Inflammatory macrophage treated with lipopolysaccharide for 4 hours (primary cell): ENCODE measurements at places on chromosomes 5 and 9.

- no peak for DNase-seq
Measured at GRCh38 chr5:162288647-162289296, 221.2 kb downstream of the GABRG2 start.

GRCh38 chr9:138038244-138038671 is 160.7 kb downstream of the CACNA1B start:
- DNase-seq: no peak

GRCh38 chr5:76943006-76943405 is 9.8 kb upstream of the CRHBP start:
- DNase-seq: no peak

GRCh38 chr9:120386390-120387131 is 193.4 kb downstream of the CDK5RAP2 start:
- DNase-seq: no peak

GRCh38 chr9:76136986-76137385 is 246.5 kb downstream of the PCSK5 start:
- DNase-seq: peak; percentile 15

GRCh38 chr9:13963005-13963653 is 350.8 kb downstream of the NFIB start:
- no peak for DNase-seq

GRCh38 chr5:2168601-2169429 is 286.1 kb upstream of the IRX4 start:
- no peak for DNase-seq

DNA sequence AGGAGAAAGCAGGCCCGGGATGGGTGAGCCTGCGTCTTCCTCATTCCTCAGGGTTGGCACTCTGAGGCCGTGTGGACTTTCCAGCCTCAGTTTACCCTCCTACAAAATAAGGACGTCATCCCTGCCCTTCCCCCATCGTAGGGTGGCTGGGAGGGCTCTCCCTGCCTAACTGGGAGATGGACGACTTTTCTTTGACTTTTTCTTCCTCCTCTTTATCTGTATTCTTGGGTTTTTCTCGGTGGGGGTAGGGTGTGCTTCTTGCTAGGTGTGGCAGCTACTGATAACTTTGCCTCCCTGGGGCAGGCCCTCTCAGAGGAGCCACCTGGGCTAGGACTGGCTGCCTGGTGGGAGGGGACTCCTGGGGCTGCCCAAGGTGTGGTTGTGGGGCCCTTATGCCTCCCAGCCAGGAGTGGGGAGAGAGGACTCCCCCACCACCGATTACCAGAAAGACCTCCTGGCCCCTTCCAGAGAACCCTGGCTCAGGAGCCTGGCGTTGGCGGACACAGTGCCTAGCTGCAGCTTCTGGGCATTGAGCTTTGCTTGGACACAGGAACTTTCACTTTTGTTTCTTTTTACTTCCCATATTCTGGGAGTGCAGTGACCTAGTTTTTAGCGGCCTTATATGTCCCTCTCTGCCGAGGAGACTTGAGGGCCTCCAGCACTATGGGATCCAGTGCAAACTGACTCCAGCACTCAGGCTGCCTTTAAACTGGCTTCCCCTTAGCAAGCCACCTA is 6.1 kb downstream of the GLIPR2 start:
- DNase-seq: peak; percentile 89

DNA sequence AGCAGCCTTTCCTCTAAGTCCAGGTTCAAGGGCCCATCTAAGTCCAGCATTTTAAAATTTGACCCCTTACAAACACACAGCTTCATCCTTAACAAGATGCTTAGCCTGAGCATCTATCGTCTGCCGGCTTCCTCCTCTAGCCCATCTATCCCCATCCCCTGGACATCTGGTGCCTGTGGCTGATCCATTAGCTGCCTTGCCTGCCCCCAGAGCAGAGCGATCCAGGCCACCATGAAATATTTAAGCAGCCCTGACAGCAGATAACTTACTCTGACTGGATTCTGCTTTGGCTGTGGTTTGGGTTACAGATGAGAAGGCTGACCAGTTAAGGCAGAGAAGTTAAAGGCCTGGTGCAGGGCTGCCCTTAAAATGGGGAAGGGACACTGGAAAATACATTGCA is 30.9 kb upstream of the CPEB4 start:
- no peak for DNase-seq

DNA sequence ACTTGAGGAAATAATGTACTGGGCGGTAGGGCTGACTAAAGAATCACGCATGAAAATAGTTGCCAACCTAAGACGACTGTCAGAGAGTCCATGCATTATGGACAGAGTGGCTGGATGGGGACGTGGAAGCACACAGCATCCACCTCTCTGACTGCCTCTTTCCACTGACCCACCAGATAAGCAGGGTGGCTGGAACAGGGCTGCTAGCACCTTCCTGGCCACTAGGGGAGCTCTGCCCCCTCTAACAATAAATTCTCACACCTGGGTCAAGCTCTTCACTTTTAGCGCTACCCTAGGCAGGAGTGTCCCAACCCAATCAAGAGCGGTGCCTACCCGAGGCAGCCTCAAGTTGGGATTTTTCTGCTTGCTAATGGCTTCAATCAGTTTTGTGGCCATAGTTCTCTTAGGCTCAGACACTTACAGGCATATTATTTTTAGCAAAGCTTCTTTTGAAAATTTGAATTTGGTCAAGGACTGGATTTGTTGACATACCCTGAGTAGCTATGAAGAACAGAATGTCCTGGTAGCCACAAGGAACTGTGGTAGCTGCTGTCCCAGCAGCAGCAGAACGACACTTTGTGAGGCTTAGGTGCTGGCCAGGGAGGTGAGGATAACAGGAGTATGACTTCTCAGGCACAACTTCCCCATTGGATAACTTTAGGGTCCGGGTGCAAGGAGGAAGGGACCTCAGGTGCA is 6.9 kb upstream of the TPM2 start:
- DNase-seq: peak; percentile 47

DNA sequence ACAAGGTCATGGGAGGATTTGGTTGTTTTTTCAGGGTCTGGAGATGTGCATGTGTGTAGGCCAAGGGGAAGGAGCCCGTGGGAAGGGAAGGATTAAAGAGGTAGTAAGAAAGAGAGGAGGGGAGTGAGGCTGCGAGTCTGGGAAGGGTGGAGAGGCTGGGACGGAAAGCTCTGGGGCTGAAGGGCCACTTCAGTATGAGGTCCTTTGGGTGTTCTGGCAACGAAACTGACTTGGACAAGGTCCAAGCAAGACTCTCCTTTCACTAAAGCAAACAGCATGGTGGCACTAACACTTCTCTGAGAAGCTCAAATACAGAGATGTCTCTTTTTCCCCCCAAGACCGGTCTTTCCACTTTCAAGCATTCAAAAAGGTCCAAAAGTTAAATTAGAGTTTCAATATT is 394.5 kb downstream of the ARHGEF28 start:
- DNase-seq: no peak

- no peak for DNase-seq
Measured at GRCh38 chr9:120136696-120137095, 443.3 kb downstream of the CDK5RAP2 start.

DNA sequence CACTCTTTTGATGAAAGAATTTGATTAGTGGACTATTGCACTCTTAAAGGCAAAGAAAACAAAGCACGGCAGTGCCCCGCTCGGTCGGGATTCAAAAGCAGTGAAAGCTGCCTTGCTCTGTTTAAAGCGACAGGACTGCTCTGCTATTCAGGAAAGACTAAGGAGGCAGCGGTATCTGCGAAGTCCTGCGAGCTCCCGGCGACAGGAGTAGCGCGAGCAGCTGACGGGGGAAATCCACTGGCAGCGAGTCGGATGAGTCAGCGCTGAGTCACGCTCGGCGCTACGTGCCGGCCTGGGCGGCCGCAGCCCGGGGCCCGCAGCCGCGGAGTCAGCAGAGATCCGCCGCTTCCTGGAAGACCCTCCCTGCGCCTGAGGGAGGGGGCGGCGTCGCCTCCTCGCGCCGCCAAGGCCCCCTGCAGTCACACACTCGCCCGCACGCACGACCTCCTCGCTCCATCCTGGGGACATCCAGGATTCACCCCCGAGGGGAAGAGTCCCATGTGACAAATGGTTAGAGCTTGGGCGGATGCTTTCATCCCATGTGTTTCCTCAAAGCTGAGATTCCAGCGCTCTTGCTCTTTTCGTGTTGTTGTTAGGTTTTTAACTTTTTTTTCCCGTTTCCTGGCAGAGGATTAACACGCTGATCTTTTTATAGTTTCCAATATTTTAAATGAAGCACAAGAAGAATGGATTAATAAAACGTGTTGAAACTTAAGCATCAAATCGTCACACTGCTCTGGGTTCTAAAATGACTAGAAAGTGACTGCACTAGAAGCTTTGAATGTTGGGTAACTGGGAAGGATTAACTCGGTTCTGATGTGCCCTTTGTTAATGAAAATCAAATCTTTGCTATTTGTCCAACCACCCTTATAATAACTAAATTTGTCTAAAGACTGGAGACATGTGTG is 102.5 kb downstream of the ARRDC3 start:
- DNase-seq: peak; percentile 97
